CD4-positive, CD25-positive, alpha-beta regulatory T cell (primary cell): ENCODE measurements at places on chromosomes 7 and 10. TPM values are rescaled to one million over a fixed set of nuclear protein-coding genes. Genes with fewer than 3 reads are reported as not detected.

GRCh38 chr7:30180718-30181117, 45.9 kb downstream of the MTURN start:
- no peak for DNase-seq

DNA sequence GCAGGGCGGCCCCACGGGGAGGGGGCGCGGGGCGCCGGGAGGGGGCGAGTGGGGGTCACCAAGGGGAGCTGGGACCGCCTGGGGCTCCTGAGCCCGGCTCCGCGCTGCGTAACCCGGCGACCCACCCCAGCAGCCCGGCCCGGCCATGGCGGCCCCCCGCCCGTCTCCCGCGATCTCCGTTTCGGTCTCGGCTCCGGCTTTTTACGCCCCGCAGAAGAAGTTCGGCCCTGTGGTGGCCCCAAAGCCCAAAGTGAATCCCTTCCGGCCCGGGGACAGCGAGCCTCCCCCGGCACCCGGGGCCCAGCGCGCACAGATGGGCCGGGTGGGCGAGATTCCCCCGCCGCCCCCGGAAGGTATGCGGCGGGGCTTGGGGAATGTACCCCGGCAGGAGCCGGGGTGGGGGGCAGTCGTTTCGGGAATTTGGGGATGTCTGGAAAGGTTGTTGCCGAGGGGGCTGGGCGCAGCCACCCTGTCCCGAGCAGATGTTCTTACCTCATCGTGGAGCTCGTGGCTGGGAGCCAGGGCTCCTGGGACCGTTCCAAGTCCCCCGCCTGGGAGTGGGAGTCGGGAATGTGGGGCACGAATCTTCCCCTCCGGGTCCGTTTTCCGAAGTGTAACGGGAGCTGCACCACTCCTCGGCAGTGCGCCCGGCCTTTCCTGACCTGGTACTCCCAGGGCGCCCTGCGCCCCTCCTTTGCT, 431 bp downstream of the ZYX start:
- DNase-seq, result no peak

DNA sequence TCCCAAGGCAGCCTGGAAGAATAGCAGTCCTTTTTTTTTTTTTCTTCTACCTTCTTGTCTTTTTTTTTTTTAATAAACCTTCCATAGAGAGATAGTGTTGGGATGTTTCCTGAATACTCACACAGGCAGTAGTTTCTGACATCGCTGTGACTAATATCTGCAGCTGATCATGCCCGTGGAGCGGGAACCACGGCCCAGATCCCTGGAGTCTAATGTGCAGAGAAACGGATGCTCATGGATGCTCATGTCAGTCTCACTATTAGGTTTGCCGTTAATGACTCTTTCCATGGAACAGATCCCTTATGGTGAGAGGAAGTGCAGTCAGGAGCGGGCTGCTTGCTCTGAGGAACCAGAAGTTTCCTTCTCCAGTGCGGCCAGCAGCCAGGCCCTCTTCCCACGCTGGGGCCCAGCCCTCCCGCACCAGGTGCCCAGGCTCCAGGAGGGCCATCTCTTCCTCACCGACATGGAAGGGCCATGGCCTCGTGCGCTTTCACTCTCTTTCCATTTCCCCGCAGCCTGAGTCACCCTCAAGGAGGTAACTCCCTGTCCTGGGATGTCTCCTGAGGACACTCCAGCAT, 132.5 kb downstream of the WDR37 start:
- DNase-seq, result no peak

DNA sequence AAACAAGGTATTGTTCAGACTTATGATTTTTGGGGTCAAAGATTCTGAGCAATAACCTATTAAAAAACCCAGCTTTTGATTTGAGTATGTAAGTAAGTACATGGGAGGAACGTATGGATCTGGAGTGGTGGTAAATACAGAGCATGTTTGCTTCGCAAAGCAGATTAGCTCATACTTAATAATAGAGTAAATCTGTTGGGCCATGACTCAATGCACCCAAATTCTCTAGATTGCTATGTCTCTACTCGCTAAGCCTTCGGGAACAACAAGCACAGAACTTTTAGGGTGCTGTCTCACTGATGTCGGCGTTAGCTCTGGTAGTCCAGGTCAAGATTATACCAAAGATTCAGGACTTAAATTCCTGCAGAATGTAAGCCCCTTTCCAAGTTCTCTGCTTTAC, 807 bp upstream of the MINPP1 start:
- no peak for DNase-seq

DNA sequence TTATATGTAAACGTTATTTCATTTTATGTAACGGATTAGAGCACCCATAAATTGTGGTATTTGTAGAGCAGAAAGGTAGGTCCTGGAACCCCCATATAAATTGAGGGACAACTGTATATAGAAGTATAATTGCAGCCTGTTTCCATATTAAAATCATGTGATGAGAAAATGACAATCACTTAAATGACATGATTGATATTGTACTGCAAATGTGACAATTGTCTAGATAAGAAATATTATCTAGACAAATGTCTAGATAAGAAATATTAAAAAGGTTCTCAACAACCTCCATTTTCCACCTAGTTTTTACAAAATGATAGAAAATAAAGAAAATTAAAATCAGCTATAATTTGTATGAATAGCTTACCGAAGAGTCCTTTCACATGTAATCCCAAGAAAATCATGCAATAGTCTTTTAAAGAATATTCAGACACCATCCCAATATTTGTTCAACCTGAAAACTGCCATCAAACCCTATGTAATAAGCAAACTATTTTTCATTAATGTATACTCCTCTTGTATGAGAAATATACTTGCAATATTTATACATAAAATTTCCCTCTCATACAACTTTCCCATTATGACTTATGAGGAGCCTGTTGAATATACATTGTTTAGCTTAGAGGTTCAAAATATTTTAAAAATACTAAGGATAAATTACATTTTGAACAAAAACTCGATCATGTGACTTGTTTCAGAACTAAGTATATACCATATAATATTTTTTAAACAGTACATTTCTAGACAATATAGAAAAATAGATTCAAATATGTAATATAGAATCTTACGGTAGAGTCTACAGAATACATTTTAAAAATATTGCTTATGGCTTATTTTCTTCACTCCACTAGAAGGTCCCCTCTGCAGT, 153.2 kb downstream of the CRPPA start:
- no peak for DNase-seq

DNA sequence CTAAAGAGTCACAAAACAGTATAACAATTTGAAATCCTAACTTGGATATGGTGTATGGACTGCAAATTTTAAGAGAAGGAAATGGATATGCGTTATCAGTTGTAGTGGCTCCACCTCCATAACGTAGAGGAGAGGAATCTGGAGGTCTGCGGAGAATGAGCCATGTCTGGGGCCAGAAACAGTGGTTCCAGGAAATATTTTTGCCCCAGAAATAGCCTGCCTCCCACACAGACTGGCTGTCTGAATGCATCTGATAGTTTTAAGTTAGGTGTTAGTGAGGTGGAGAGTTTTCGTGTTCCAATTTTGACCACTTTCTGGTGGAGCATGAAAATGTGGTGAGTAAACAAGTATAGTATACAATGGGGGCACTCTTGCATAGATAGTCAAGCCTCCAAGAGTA, 1.6 kb downstream of the PHTF2 start:
- peak; percentile 60 for DNase-seq

DNA sequence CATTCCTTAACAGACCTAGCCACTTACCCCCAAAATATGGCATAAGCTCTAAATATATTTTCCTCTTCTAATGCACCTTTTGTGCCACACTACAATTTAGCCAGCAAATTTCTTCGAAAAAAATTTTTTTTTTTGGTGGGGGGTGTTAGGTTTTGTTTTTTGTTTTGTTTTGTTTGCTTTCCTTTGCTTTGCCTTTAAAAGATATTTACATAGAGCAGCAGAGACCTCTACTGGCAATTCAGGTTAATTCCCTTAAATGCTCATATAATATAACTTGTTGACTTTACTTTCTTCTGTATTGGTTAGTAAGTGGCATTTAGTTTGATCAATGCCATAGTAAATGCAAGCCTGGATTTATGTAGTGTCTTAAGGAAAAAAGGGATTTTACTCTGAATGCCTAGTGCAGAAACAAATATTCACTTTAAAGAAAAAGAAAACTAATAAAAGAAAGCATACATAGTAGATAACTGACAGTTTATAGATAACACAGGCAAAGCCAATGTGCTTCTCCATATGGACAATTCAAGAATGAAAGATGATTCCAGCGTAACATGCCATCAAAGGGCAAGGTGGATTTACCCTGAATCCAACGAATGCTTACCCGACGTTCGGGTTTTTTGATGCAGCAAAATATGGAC, 1250.6 kb downstream of the GATA3 start:
- DNase-seq, result no peak

Gene PDAP1
- polyA plus RNA-seq, result 18.6 TPM

Gene HECTD2
- 0.73 TPM for polyA plus RNA-seq

Gene GPR146
- 17.6 TPM for polyA plus RNA-seq

Gene CPA4
- not detected for polyA plus RNA-seq

Gene WDR86
- polyA plus RNA-seq, result 0.31 TPM

Gene CTAGE6
- 0.31 TPM for polyA plus RNA-seq

Gene LAMB4
- polyA plus RNA-seq, result not detected
